ENCODE measurements at places on chromosomes 5 and 9.
A peak's percentile ranks its signal among the peaks of the same experiment; 100 is the strongest.

DNA sequence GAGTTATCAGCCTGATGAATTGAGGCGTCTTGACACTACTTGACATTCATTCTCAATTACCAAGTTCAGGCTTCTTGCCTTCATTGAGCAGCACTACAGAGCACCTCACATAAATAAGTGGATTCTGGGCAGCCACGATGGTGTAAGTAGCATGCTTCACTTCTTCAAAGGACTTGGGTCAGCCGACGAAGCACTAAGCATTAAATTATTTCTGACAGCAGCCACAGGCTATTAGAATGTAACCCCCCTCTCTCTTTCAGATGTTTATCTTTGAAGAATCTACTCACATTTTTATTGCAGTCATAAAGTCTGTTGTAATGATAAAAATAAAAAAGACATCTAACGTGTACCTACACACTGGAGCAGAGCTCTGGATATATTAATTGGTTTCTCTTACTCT lies 45.9 kb upstream of the VPS13A start:
- no peak for DNase-seq

DNA sequence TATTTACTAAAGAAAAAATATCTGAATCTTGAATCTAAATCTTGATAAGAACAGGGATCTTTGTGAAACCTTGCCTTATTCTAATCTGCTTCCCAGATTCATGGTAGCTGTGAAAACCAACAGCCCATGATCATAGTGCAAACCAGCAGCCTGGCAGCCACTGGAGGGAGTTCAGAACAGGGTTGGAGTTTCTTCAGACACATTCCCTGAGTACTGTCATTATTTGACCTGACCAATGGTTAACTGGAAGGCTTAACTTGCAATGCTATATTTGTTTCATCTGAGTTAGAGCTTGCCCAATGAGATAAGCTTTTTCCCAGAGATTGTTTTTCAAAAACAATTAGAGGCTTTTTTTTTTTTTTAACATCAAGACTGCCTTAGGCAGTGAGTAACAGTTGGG lies 47.8 kb downstream of the LOX start:
- no peak for DNase-seq

GRCh38 chr9:133119103-133119845 lies 1.8 kb downstream of the RALGDS start:
- DNase-seq: no peak

GRCh38 chr5:173232499-173233346 lies 2.3 kb downstream of the NKX2-5 start:
- no peak for DNase-seq

- DNase-seq: no peak
Measured at GRCh38 chr5:87053146-87053545, 214.5 kb upstream of the RASA1 start.

DNA sequence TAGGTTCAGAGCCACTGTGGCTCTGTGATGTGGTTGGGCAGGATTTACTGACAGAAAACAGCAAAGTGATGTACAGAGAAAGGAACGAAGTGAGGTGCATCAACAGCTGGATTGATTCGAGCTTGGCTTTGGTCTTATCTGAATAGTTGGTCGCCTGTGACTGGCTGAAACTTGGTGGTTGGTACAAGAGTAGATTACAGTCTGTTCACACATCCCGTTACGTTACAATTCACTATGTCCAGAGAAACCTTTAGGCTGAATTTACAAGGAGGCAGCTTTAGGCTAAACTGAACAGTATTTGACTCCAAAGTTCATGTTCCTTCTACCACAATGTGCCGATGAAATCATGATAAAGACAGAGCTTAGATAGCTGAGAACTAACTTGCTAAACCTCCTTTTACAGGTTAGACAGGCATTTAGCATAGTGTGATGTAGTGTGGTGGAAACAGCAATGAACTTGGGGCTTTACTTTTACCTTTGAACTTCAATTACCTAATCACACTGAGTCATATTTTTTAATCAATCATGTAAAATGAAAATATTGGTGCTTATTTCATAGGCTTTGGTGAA lies 210.2 kb upstream of the PUM3 start:
- no peak for DNase-seq

DNA sequence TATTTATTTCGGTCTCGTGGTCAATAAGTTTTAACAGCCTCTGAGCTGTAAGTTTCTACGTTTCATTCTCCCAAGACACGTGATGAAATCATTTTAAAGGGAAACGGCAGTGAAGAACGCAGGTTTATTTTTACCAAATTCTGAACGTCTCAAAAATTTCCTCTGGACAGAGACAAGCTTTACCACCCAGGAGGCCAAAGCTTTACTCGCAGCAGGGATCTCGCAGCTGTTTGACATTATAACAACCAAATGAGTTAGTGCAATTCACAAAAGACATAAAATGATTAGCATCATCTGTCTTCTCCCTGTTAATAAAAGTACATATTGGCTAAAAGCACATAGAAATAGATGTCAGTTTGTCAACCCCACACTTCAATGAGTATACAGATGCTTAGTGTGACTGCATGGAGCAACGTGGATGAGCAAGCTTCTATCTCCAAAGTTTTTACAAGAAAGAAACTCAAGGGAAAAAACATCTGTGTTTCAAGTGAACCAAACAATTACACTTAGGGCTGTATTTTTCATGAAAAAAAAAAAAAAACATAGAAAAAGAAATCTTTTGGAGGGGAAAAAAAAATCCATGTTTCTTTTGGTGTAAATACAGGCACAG lies 2.5 kb downstream of the SEMA5A start:
- no peak for DNase-seq

DNA sequence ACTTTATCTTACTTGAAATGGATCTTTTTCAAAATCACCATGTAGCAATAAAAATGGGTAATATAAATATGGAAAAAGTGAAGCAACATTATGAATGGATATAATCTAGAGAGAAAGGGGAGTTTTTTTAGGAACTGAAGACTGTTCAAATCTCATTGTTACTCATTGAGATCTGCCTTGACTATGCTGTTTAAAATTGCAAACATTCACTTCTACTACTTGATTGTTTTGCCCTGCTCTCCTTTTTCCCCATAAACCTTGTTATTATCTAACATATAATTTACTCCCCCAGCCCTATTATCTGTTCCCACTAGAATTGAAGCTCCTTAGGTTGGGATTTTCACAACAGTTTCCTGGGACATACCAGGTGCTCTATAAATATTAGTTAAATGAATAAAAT lies 22.0 kb downstream of the PAM start:
- DNase-seq: no peak

GRCh38 chr9:93634311-93635185 lies 58.2 kb downstream of the PHF2 start:
- DNase-seq: no peak

DNA sequence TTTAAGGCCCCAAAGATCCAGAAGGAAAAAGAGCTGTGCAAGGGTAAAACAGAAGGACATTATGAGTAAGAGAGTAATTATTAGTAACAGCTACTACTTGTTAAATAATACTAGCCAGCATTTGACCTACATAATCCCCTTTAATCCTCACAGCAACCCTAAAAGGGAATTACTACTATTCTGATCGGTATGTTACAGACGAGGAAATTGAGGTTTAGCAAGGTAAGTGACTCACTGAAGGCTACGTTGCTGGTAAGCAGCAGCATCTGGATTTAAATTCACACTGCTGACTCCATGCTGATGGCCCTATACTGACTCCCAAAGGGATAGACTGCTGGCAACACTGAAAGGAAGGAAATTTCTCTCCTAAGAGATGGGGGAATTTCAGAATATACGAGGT lies 3.7 kb upstream of the FSD1L start:
- DNase-seq: no peak

DNA sequence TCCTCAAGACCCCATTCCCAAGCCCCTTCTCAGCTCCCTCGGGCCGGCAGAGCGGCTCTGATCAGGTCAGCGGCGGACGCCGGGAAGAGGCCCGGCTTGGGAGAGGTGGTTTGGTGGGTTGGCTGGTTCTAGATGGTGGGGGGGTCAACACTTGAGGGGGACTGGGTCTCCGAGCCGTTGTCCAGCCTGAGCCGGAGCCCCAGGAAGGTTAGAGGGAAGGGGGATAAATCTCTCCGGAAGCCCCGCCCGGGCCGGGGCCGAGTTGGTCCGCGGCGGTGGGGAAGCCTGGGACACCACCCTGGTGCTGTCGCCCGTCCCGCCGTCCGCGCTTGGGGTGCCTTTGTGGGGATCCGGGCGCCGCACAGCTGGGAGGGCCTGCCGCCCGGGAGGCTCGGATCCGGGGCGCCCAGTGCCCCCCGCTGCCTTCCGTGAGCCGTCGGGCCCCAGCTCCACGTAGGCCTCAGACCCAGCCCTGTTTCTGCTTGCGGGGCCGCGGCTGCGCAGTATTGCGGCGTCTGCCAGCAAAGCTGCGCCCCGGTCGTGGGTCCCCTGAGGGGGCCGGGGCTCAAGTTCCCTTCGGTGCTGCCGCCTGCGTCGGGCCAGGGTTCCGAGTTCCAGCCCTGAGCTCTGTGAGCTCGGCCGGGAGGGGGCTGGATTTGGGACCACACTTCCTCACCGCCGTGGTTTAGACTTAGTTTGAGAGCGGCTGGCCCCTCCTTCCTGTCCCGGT lies 542 bp upstream of the TRIM52 start:
- no peak for DNase-seq

- DNase-seq: no peak
Measured at GRCh38 chr9:16664211-16664610, 206.3 kb downstream of the BNC2 start.

GRCh38 chr9:70285246-70285645 lies 26.5 kb downstream of the SMC5 start:
- DNase-seq: no peak

GRCh38 chr5:114255260-114255659 lies 106.6 kb upstream of the KCNN2 start:
- no peak for DNase-seq

GRCh38 chr5:150052226-150052955 lies 34.0 kb downstream of the CSF1R start:
- no peak for DNase-seq

GRCh38 chr5:170145462-170145861 lies 39.8 kb downstream of the FOXI1 start:
- no peak for DNase-seq

GRCh38 chr5:16877267-16877935 lies 58.7 kb downstream of the MYO10 start:
- DNase-seq: no peak

GRCh38 chr5:128537221-128537999 lies 635 bp downstream of the FBN2 start:
- no peak for DNase-seq

- DNase-seq: no peak
Measured at GRCh38 chr9:129624947-129625346, 1.0 kb upstream of the NTMT1 start.

GRCh38 chr9:82363198-82363597 lies 374.6 kb downstream of the SPATA31D1 start:
- DNase-seq: peak; percentile 53

- DNase-seq: no peak
Measured at GRCh38 chr9:6433410-6433809, 20.4 kb downstream of the UHRF2 start.

DNA sequence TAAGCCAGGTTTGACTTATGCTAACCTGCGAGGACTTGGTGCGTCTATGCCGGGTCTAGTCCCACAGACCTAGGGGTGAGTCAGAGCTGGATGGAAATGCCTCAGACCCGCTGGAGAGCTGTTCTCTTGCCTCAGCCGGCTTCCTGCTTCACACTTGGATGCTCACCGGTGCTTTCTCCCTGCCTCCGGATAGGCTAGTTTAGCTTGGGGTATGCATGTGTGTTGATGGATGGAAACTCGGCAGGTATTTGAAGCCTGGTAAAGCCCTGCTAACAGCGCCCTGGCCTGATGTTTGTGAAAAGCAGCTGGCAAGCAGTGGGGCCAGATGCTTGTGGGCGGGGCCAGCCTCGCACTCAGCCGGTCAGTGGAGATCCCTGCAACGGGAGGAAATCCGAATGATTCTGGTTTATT lies 29.3 kb downstream of the PRRC2B start:
- no peak for DNase-seq

DNA sequence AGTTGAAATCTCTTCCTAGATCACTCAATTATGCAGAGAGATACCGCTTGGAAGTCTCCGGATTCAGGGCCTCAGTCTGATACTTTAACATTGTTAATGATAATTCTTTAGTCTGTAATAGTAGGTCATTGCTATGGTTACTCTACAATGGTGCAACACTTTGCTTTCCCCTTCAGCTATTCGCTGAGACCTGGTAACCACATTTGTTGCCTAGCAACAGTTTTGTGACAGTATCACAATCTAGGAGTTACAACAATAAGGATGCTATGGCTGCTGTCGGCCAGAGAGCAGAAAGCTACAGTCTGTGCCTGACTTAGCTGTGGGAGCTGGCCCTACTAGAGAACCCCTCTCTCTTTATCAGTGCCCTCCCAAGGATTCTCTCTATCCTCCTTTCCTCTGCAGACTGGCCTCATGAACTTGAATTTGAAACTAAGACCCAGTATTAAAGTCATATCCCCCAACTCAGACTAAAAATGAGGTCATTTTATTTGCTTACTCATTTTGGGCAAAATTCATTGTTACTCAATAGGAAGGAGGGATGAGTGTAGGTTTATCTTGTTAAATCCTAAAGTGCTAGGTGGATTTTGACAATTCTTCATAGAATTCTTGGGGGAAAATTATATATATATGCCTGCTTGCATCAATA lies 39.3 kb downstream of the NR2F1 start:
- peak; percentile 14 for DNase-seq

- no peak for DNase-seq
Measured at GRCh38 chr5:34040472-34040871, 2.5 kb downstream of the C1QTNF3 start.

DNA sequence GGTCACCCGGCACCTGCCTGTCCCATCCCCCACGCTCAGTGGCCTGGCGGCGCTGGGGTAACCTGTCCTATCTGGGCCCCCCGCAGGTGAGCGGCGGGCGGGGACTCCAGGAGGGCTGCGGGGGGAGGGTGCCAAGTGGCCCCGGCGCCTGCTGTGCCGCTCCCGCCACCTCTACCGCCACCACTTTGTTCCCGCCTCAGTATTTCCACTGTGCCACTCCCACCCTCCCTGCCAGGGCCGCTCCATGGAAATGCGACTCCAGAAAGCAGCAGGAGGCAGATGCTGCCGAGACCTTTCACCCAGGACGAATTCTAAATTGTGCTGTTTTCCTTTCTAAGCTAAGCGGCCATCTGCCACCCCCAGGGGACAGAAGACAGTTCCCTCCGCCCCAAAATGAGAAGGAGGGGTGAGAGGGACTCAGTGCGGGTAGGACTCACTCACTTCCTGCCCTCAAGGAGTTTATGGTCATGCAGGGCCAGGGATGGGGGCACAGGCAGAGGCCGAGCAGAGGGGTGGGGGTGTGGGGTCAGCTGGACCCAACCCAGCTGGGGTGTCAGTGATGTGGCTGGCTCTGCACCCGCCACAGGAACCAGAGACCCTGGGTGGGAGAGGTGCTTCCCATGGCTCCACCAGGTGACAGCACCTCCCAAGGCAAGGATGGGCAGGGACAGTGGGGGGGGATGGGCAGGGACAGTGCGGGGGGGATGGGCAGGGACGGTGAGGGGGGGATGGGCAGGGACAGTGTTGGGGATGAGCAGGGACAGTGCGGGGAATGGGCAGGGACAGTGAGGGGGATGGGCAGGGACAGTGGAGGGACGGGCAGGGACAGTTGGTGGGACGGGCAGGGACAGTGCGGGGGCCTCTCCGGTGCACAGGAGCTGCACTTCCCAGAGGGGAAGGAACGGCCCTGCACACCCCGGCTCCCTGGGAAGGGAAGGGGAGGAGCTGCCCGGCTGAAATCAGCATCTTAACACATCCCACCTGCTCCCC lies 17.8 kb downstream of the NOTCH1 start:
- DNase-seq: no peak

Measured in NCI-H1105 (cell line).